ENCODE measurements at places on chromosomes 16 and 17.

GRCh38 chr16:30986129-30986991 is 1.4 kb downstream of the HSD3B7 start:
- DNase-seq = no peak

- no peak for DNase-seq
Measured at GRCh38 chr17:1208966-1209365, 29.2 kb upstream of the ABR start.

DNA sequence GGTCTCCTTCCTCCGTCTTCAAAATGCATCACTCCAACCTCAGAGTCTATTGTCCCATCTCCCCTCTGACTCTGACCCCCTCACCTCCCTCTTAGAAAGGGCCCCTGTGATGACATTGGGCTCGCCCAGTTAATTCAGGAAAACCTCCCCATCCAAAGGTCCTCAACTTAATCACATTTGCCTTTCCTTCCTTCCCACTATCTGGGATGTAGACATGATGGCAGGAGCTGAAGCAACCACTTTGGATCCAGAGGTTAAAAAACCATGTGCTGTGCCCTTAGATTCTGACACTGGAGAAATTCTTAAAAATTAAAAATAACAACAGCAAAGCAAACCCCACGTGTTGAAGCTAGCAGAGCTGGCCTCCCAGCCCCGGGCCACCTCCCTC is 80.2 kb downstream of the ZDHHC7 start:
- DNase-seq = no peak

DNA sequence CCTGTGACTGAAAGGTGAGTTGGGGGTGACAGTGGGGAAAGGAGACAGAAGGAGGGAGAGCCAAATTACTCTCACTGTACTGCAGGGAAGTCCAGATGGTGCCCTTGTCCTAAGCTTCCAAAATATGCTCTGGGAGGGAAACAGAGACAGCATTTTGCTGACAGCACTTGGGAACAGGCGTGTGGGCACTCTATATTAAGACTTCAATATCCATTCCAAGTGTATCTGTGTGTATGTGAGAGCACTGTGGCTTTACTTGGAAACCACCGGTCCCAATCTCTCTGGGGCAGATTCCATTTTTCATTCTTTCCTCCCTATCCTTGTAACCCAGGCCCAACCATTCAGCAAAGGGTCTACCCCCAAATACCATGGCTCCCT is 407.3 kb downstream of the UTP18 start:
- DNase-seq = no peak

DNA sequence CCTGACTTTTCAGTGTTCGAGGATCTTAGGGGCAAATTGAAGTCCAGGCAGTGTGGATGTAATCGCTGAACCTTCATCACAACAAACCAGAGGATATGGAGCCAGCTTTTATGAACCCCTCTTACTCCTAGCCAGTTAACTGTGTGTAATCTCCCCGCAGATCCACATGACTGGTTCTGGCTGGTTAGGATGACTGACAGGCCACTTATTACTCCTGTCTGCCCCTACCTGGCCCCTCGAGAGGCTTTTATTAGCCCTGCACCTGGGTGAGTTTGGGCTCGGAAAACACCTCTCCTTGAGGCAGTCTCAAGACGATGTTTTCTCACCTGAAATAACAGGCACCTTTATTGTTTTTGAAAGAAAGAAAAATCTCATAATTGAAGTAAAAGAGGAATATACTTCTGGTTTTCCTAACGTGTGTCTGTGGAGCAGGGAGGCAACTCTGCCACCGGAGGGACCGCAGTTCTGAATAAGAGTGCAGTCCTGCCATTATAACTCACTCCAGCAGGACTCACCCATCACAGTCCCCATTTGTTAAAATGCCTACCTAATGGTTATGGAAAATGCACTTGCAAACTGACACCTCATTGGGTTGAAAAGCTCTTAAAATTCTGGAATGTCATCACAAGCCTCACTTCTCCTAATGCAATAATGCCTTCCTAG is 291.9 kb upstream of the N4BP1 start:
- DNase-seq = no peak
